ENCODE measurements at places on chromosomes 5 and 9.
A peak's percentile ranks its signal among the peaks of the same experiment; 100 is the strongest.

DNA sequence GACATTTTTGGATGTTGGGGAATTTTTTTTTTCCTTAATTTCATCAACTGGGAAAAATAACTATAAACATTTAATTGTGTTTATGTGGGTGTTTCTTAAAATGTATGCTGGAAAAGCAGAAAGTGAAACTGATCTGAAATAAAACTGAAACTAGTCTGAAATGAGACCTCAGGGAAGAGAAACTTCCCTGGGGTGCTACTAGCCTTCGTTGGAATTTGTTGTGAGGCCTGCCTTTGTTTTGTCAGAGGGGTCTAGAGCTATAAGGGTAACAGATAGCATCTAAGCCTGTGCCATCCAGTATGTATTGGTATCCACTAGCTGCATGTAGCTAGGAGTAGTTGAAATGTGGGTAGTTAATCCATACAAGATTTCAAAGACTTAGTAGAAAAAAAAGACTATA lies 10.4 kb downstream of the ZNF618 start:
- H3K4me1 ChIP-seq = peaks cover 2% of the 10 kb centered on the region
- H3K27me3 ChIP-seq = peaks cover 4% of the 10 kb centered on the region
- H3K36me3 ChIP-seq = no peaks in the 10 kb centered on the region
- peak overlapping the region; percentile 63 for H3K4me3 ChIP-seq

DNA sequence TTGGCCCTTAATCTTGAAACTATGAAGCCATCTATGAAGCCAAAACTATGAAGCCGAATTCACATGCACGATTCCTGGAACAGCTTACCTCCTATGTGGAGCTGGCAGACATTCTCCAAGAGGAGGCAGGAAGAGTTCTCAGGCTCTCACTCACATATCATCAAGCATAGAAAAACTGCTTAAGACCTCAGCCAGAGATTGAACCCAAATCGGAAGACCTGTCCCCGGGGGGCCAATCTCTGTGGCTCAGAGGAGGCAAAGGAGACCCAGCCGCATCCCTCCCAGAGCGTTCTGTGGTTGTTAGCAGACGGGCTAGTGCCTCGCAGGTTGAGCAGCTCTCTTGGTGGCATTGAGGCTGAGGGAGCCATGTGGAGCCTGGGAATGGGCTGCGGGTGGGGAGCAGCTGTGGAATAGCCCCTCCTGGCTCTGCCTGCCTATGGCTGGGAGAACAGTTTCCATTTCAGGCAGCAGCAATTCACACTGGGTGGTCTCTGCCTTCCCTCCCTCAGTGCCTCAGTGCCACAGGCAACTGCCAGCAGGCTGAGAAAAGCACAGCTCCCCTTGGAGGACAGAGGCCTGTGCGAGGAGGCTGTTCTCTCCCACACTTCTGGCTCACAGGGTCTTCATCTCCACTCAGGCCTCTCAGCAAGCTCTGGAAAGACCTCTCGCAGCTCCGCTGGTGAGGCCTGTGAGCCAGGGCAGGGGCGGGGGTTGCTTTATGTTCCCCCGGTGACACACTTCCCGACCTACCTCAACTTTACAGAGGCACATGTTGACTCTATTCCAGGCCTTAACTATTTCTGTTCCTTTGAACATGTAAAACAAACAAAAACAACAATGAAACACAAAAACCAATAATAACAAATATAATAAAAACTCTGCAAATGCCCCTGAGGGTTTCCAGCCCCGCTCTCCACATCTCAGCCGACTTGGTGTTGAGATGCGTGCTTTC lies 17.4 kb upstream of the TMEM174 start:
- DNase-seq = no peak
- peaks cover 16% of the 10 kb centered on the region for H3K4me1 ChIP-seq
- H3K4me3 ChIP-seq = no peak overlapping the region
- peaks cover 50% of the 10 kb centered on the region for H3K27me3 ChIP-seq
- no peak overlapping the region for H3K27ac ChIP-seq

DNA sequence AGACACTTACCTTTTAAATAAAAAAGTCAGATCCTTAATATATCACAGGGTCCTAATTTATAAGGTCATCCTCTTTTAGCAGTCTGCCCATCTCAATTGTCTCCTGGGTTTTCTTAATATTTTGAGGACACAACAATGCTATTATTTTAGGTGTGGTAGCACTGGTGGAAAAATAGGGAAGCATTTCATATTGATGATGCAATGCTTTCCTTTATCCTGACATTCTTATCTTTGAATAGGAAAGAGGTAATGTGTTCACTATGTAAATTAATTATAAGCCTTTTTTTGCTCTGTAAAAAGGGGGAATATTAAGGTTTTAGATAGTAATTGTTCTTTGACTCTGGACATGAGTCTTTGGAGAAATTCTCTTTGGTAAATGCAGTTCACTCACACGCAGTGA lies 164.7 kb downstream of the YTHDC2 start:
- no peak overlapping the region for H3K4me3 ChIP-seq
- no peak overlapping the region for H3K27ac ChIP-seq
- H3K36me3 ChIP-seq = no peaks in the 10 kb centered on the region
- DNase-seq = no peak
- H3K27me3 ChIP-seq = peaks cover 9% of the 10 kb centered on the region

GRCh38 chr9:9603345-9603744 lies 1009.5 kb downstream of the PTPRD start:
- H3K4me1 ChIP-seq = no peaks in the 10 kb centered on the region
- H3K27me3 ChIP-seq = no peaks in the 10 kb centered on the region
- no peak overlapping the region for H3K27ac ChIP-seq
- no peak overlapping the region for H3K4me3 ChIP-seq
- H3K36me3 ChIP-seq = no peaks in the 10 kb centered on the region
- DNase-seq = no peak

GRCh38 chr5:157159209-157159751 lies 6.8 kb downstream of the GARIN3 start:
- peaks cover 33% of the 10 kb centered on the region for H3K4me1 ChIP-seq
- DNase-seq = peak; percentile 15
- no peaks in the 10 kb centered on the region for H3K27me3 ChIP-seq
- H3K4me3 ChIP-seq = peak overlapping the region; percentile 0
- no peaks in the 10 kb centered on the region for H3K36me3 ChIP-seq

DNA sequence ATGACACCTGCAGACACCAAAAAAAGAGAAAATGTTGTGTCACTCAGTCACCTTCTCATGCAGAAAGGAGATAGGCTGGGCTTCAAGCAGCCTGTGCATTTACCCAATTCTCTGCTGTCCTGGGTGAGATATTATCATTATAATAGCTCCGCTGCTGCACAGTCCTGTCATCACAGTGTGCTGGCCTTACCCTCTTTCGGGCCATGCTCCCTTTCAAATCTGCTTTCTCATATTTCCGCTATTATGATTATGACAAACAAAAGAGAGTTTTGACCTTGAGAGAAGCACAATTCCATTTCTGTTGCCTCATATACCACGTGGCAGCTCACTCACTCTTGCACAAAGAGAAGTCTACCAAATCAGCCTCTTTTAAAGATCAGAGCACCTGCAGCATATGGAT lies 1350.1 kb upstream of the ACO1 start:
- no peak overlapping the region for H3K4me3 ChIP-seq
- H3K36me3 ChIP-seq = no peaks in the 10 kb centered on the region
- H3K27me3 ChIP-seq = no peaks in the 10 kb centered on the region
- H3K4me1 ChIP-seq = peaks cover 8% of the 10 kb centered on the region

DNA sequence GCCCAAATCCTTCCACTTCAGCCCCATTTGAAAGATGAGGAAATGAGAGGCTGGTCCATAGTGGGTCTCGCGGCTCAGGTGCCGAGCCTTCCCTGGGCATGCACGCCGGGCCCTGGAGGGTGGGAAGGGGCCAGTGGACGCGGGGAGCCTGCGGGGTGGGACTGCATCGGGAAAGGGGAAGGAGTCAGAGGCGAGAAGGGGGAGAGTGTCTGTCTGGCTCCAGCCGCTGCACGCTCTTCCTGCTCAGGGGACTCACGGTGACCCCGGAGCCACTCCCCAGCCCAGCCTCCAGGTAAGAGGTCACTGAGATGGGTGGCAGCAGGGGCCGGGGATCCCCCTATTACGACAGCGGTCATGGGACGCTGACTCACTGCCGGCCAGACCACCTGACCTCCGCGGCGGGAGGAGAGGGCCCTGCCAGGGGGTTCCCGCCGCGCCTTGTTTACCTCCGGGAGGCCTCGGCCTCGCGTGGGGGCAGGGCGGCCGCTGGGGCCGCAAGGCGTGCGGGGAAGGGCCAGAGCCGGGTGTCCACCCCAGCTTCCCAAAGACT lies 1.9 kb upstream of the SQSTM1 start:
- peaks cover 70% of the 10 kb centered on the region for H3K36me3 ChIP-seq
- H3K4me1 ChIP-seq = peaks cover 38% of the 10 kb centered on the region
- peak; percentile 89 for DNase-seq

- no peaks in the 10 kb centered on the region for H3K36me3 ChIP-seq
- H3K4me1 ChIP-seq = no peaks in the 10 kb centered on the region
- DNase-seq = no peak
- no peak overlapping the region for H3K27ac ChIP-seq
- H3K4me3 ChIP-seq = no peak overlapping the region
- H3K27me3 ChIP-seq = no peaks in the 10 kb centered on the region
Observed at GRCh38 chr9:25121811-25122210, 556.4 kb downstream of the TUSC1 start.

- no peaks in the 10 kb centered on the region for H3K27me3 ChIP-seq
- no peak for DNase-seq
- no peak overlapping the region for H3K4me3 ChIP-seq
- no peaks in the 10 kb centered on the region for H3K36me3 ChIP-seq
- H3K27ac ChIP-seq = no peak overlapping the region
Observed at GRCh38 chr5:1133510-1134201, 21.8 kb upstream of the SLC12A7 start.

GRCh38 chr9:136193891-136194279 lies 11.0 kb downstream of the LHX3 start:
- peaks cover 5% of the 10 kb centered on the region for H3K4me1 ChIP-seq
- no peak overlapping the region for H3K27ac ChIP-seq
- H3K4me3 ChIP-seq = no peak overlapping the region
- DNase-seq = no peak
- no peaks in the 10 kb centered on the region for H3K36me3 ChIP-seq
- H3K27me3 ChIP-seq = peaks cover 33% of the 10 kb centered on the region

GRCh38 chr5:85462957-85463356 lies 1078.3 kb upstream of the EDIL3 start:
- no peaks in the 10 kb centered on the region for H3K27me3 ChIP-seq
- H3K27ac ChIP-seq = no peak overlapping the region

GRCh38 chr5:172276214-172276613 lies 7.3 kb downstream of the UBTD2 start:
- no peak overlapping the region for H3K27ac ChIP-seq
- H3K4me1 ChIP-seq = peaks cover 16% of the 10 kb centered on the region
- no peaks in the 10 kb centered on the region for H3K36me3 ChIP-seq
- no peaks in the 10 kb centered on the region for H3K27me3 ChIP-seq

GRCh38 chr9:137745541-137745991 lies 126.8 kb downstream of the EHMT1 start:
- H3K27me3 ChIP-seq = no peaks in the 10 kb centered on the region
- no peak overlapping the region for H3K4me3 ChIP-seq
- H3K36me3 ChIP-seq = peaks cover 50% of the 10 kb centered on the region
- DNase-seq = no peak
- H3K27ac ChIP-seq = peak overlapping the region; percentile 21

- H3K36me3 ChIP-seq = peaks cover 23% of the 10 kb centered on the region
- peak overlapping the region; percentile 91 for H3K27ac ChIP-seq
- H3K27me3 ChIP-seq = no peaks in the 10 kb centered on the region
- no peak for DNase-seq
- H3K4me1 ChIP-seq = peaks cover 32% of the 10 kb centered on the region
Observed at GRCh38 chr5:66013397-66013796, 87.0 kb downstream of the ERBIN start.

- no peaks in the 10 kb centered on the region for H3K36me3 ChIP-seq
- no peak overlapping the region for H3K4me3 ChIP-seq
- H3K4me1 ChIP-seq = peaks cover 4% of the 10 kb centered on the region
- peaks cover 12% of the 10 kb centered on the region for H3K27me3 ChIP-seq
- DNase-seq = no peak
Observed at GRCh38 chr5:72607381-72607780, 100.2 kb upstream of the ZNF366 start.

- H3K36me3 ChIP-seq = no peaks in the 10 kb centered on the region
- no peak overlapping the region for H3K4me3 ChIP-seq
- peak; percentile 40 for DNase-seq
- no peaks in the 10 kb centered on the region for H3K27me3 ChIP-seq
- H3K4me1 ChIP-seq = peaks cover 5% of the 10 kb centered on the region
- no peak overlapping the region for H3K27ac ChIP-seq
Observed at GRCh38 chr9:107172160-107172978, 110.7 kb upstream of the RAD23B start.

DNA sequence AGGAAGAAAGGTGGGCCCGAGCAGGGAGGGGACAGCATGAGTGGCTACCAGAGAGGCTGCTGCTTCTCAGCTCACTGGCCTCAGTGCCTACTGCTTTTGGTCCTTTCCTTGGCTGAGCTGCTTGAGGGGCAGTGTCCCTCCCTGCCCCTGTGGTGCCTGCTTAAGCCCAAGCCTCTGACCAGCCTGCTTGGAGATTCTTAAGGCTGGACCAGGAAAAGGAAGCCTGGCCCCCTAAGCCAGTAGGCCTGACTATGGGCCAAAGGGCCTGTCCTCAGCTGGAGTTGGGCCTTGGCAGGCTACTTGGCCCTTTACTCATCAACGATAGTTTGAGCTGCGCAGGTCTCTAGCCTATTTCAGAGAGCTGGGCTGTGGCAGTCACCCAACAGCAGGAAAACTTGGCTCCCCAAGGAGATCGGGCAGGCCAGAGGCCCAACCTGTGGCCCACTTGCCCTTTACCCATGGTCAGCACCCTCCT lies 24.9 kb downstream of the TCF7 start:
- H3K4me3 ChIP-seq = peak overlapping the region; percentile 60
- H3K36me3 ChIP-seq = peaks cover 100% of the 10 kb centered on the region
- H3K27ac ChIP-seq = peak overlapping the region; percentile 99
- no peak for DNase-seq
- no peaks in the 10 kb centered on the region for H3K27me3 ChIP-seq

DNA sequence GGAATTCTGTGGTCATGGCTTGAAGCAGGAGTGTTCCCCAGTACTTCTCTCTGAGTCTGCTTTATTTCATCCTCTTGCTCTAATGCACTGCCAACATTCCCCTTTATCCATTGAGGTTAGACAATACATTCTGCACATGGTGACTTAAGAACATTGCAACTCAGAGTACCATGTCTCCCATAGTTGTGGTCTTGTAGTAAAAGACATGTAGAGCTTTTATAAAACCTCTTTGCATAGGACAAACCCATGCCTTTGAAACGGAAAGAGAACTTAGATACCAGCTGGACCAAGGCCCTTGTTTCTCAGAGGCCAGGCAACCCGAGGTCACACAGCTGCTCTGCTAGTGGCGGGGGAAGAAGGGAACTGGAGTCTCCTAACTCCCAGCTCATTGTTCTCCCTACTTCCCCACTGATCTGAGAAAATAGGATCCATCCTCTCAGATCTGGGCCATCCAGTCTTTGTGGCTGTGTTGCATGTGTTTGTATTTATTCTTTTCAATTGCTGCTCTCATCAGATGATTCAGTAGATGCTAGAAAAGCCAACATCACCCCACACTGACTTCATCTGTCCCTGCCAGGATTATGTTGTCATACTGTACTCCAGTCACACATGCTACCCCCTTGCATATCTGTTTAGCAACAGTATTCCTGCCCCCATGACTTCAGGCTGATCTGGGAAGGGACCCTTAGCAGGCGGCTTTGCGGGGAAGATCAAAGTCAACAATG lies 236.9 kb downstream of the SAXO1 start:
- peaks cover 37% of the 10 kb centered on the region for H3K27me3 ChIP-seq
- H3K27ac ChIP-seq = no peak overlapping the region
- H3K36me3 ChIP-seq = peaks cover 4% of the 10 kb centered on the region
- no peak overlapping the region for H3K4me3 ChIP-seq
- H3K4me1 ChIP-seq = no peaks in the 10 kb centered on the region

All from effector memory CD8-positive, alpha-beta T cell (primary cell).